ENCODE measurements at places on chromosomes 13 and 19.

DNA sequence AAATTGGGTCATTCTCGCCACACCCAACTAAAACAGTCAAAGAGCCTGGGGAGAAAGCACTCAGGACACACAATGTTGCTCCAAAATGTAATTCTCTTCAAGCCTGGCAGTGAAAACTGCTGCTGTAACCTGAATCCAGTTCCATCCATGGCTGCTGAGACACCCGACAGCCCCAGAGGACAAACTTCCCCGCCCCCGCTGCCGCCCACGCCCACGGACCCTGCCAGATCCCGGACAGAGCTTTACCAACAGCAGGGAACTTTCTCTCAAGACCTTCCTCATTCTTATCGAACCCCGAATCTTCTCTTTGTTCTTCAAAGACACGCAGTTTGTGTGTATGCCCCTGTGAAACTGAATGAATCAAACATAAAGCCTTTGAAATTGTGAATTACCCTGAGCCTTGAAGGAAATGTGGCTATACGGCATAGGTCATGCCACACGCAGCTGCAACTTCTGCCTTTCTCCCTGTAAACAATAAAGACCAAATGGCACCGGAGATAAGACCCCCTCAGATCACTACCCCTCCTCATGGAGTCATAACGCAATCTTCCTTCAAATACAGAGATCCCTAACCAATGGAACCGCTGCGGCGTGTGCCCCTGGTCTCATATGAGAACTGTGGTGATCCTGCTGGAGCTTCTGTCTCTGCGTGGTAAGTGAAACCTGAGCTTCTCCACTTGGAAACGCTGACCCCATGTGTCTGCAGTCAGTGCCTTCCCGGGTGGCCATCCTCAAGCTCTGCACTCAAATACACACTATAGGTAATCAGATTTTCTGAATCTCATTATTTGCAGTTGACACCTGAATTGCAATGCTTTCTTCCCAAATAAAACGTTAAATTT is 4.8 kb upstream of the LAMP1 start:
- DNase-seq, result peak; percentile 5

DNA sequence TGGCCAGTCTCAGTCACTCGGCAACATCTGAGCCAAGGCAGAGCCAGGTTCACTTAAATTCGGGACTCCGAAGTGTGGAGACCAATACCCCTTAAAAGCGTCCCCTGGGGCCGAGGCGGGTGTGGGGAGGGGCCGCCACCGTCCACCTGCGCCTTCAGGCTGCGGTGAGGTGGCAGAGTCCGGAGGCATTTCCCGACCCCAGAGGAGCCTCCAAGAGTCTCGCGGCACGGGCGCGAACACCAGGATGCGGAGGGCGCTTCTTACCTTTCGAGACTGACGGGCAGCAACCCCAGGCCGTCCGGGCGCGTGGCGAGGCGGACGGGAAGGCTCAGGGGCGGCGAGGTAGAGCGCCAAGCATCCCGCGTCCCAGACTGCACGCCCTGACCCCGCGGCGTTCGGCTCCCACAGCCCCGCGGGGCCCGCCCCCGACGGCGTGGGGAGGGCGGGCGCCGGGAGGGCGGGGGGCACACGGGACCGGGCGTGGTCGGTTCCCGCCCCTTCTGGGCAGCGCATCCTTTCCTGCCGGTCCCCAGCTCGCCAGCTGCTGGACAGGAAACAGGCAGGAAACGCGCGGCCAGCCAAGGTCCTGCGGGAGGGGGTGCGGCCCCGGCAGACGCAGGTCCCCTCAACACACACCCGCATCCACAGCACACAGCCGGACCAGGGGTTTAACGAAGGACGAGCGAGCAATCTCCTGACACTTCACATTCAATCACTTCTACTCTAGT is at the start of gene THSD1:
THSD1 (minus strand) TSS at position 406 of the 728 bp plus-strand sequence. CDS start 3,572 bp downstream, outside the sequence.
- DNase-seq, result no peak

DNA sequence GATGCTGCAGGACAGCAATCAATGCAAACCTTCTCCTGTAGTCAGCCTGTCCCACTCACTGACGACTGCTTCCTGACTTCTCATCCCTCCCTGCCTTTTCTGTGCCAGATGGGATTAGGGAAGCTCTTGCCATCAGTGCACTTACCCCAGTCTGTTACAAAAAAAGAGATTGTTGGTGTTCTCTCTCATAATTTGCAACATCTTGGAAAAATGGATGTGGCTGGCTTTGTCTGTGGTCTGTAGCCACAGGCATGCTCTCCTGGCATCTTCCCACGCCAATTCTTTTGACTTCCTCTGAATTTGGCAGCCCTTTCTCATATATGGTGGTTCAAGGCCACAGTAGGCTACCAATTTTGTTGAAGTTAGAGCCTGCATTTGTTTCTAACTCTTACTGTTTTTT is 11.6 kb upstream of the HTR2A start:
- DNase-seq, result no peak

DNA sequence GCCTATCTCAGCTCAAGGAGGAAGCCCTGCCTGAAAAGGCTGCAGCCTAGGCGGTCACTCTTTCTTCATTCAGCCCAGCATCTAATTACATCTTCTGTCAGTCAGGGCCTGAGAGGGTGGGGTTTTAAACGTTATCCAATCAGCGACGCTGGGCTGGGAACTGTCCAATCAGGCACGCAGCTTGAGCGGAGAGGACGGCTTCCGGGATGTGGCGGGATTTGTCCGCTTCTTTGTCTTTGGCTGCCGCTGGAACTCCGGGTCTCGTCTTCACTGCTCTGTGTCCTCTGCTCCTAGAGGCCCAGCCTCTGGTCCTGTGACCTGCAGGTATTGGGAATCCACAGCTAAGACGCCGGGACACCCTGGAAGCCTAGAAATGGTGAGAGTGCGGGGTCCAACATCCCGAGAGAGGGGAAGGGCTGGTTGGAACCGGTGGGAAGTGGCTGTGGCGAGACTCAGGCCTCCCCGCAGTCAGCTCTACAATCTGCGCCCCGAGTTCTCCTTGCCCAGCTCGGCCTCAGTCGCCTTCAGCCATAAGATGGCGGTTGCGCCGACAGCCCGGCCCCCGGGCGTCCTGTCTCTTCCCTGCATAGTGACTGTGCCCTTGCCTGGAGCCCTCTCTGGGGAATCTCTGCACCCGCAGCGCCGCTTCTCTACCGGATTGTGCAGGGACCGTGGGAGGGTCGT is at the start of gene ZNF738:
ZNF738 (plus strand) TSS at position 233 of the 684 bp plus-strand sequence; CDS start at position 374, 141 bp downstream.
- peak; percentile 67 for DNase-seq

- DNase-seq, result no peak
Measured at GRCh38 chr13:114106526-114106925, 25.9 kb downstream of the RASA3 start.

GRCh38 chr13:33251131-33251661 is 34.4 kb downstream of the STARD13 start:
- DNase-seq, result no peak

DNA sequence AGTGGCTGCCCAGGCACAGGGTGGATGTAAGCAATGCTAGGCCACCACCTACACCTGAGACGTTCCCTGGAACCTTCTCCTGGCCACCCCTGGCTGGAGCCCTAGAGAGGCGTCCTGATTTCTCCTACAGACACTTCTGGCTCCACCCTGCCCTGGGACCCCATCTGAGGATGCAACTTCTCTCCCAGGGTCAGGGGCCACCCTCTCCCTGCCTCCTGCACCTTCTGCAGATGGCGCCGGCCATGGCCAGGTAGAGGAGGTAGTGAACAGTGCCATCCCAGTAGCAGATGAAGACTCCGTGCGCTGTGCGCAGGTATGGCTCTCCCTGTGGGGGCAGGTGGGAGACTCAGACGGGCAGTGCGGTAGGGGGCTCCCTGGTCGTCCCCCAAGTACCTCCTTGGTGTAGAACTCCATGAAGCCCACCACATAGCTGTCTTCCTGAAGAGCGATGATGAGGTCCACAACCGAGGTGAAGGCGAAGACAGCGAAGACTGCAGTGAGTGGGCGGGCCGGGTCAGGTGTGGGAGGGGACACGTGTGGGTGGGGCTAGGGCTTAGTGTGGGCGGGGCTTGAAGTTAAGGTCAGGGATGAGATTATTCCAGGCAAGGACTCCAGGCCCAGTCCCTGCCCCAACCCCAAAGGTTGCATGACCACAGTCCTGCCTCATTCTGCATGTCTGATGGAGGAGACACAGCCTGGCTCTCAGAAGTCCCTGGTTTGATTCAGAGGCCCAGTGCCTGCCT is 3.0 kb downstream of the TM6SF2 start:
- DNase-seq, result no peak

DNA sequence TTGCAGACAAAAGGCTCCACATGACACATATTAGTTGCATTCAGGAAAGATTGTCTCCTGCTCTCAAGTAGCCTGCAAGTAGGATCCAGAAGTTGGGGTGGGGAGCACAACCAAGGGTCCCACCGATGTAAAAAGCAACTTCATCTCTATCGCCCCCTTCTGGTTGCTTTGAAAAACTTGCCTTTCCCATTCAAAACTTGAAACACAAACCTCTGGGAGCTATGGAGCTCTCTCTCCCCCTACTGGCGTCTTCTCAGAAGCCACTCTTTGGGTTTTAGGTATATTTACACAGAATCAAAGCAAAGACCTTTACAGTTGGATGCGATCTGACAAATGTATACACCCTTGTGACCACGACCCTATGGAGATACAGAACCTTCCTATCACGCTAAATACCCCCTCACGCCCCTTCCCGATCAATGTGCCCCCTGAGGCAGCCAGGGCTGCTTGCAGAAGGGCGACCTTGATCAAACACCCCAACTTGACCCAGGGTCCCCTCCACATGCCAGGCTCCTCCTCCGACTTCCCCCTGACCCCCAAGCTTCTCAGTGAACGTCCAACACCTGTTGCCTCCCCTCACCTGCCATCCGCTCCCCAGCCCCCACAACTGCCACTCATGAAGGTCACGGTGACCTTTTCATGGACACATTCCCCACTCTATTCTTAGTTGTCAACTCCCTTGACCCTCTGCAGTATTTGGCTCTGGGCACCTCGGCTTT is 10.1 kb downstream of the NOSIP start:
- DNase-seq, result peak; percentile 49

DNA sequence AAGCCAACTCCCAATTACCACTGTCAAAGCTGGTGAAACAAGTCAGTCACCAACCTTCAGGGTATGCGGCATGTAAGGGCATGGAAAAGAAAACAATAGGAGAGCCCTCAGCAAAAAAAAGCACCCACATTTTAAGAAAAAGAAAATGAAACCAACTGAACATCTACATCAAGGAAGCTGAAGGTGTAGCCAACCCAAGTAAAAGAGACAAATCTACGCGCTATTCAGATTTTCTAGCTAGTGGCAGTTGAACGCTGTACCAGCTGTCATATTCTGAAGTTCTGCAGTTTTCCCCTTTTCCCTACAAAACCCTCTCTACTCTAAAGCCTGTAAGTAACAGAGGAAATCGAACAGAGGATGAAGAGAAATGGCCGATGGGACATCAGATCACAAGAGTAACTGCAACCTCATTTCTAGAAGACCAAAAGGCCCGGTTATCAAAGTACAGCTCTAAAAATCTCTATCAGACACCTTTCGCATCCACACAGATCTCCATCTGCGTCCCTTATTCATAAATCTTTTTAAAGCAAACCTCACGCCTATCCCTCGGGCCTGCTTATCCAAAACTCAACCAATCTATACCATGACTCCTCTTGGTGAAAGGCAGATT is 1.4 kb downstream of the MYCBP2 start:
- DNase-seq, result no peak

All from activated T-cell treated with anti-CD3 and anti-CD28 coated beads for 1 hour (primary cell).